Stimulated activated CD8-positive, alpha-beta memory T cell treated with anti-CD3 and anti-CD28 coated beads, Interleukin-7, amount 100 ng/mL, for 4 hours (primary cell): ENCODE measurements at places on chromosomes 4 and X.

GRCh38 chr4:53307819-53308780, 57.8 kb downstream of the SCFD2 start:
- DNase-seq: no peak

DNA sequence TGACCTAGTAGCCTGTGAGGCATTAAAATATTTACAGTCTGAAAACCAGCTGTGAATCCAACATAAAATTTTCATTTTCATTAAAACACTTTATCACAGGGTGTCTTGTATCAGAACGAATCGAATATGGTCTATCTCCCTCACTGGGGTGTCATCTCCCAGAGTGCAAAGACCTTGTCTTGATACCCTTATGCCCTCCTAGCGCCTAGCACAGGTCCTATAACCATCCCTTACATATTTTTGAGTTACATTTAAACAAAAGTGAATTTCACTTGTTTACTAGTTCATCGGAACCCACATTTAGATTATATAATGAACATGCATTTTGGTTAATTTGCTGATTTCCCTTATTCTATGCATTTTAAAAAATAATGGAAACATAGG, 14.0 kb downstream of the DIPK2B start:
- no peak for DNase-seq

GRCh38 chrX:15971696-15972095, 117.1 kb upstream of the AP1S2 start:
- no peak for DNase-seq

- DNase-seq: no peak
These were observed 74.2 kb downstream of the PRKX start for GRCh38 chrX:3639236-3639635.
